Hematopoietic multipotent progenitor cell treated with erythropoietin and hydrocortisone succinate and interleukin-3 and kit ligand, for 17 days (in vitro differentiated cells): ENCODE measurements at places on chromosomes 13 and 19.

- DNase-seq, result no peak
Observed at GRCh38 chr13:113452466-113452865, 822 bp downstream of the ADPRHL1 start.

DNA sequence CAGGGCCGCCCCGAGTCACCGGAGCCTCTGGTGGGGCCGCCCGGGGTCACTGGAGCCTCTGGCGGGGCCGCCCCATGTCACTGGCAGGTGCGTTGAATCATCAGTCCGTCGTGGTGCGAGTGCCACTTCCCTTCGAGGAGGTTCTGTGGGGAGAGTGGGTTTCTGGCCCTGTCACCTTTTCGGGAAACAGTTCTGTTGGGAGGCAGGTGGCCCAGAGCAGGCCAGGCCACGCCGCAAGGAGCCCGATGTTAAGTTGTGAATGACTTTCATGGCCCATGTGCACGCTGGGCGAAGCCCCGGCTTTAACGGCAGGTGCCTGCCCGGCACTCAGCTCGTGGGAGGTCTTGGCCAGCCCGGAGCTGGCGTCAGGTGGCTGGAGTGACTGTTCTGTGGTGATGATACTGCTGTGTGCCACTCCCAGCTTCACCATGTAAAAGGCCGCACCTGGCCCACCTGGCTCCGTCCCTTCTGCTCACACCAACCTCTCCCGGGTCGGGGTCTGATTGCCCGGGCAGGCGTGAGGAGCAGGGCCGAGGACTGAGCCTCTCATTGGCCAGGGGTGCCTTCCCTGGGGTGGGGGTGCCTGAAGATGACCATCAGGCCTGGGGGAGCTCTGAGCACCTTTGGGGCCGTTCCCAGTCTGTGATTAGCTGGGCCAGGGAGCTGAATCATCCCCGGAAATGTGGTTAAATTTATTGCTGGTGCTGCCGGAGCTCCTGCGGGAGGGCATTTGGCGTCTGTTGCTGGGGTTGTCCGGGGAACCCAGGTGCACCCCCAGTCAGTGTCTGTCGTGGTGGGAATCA lies 29.2 kb downstream of the CSNK1G2 start:
- no peak for DNase-seq

- no peak for DNase-seq
Observed at GRCh38 chr19:56678205-56678604, 6.6 kb upstream of the ZNF835 start.

- DNase-seq, result no peak
Observed at GRCh38 chr19:10983026-10983425, 22.2 kb downstream of the SMARCA4 start.

DNA sequence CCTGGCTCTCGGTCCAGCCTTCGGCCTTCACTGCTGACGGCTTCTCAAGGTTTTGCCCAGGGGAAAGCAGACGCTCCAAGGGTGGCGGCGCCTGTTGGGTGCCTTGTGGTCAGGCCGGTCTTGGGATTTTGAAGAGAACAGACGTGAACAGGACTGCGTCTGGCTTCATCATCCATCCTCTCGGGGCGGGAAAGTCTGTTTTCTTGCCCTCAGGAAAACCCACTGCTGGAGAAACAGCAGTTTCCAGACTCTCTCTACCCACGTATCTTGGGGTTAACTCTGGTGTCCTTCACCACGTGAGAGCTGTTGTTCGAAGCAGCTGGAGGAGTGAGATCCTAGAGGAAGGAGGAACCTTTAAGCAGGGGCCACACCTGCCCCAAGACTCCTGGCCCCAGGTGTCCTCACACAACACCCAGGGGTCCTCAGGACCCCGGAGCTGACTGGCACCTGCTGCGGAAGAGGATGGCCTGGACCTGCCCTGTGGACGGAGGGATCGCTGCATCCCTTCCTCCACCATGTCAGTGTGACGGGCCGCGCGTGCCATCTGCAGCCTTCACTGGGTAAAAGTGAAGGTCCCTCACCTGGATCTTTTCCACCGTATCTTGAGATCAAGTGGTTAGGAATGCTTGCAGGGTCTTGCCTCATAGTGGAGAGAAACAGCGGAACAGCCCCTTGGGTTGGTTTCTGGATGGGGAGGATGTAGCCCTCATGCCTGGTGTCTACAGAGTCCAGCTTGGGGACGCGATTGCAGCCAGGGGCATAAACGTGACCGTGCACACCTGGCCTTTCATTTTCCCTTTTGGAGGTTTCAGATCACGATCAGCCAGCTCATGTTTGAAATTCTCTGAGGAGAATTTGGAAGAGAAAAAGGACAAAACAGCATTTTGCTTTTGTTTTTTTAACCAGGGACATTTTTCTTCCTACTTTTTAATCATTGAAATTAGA lies 69.5 kb upstream of the MCF2L start:
- DNase-seq, result no peak

- DNase-seq, result peak; percentile 70
Observed at GRCh38 chr19:55452749-55453346, 8.6 kb downstream of the ISOC2 start.

GRCh38 chr19:27905074-27905473 lies 1307.9 kb downstream of the UQCRFS1 start:
- no peak for DNase-seq

- DNase-seq, result no peak
Observed at GRCh38 chr13:112983428-112984196, 14.6 kb downstream of the MCF2L start.

DNA sequence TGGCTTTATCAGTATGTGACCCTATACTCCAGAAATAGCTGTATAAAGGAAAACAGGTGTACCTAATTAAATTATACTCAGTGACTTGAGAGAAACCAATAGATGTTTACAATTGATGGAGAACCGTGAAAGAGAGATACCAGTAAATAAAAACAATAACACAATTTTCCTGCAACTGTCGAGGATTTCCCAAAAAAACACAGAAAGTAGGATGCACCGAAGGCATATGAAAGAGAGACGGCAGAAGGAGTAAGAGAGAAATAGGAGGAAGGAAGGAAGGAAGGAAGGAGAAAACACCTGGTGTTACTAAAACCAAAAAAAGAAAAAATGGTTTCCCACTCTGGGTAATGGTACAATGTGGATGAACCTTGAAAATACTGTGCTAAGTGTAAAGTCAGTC lies 6.8 kb upstream of the ZNF229 start:
- no peak for DNase-seq

- no peak for DNase-seq
Observed at GRCh38 chr19:867301-867793, 7.9 kb downstream of the CFD start.

DNA sequence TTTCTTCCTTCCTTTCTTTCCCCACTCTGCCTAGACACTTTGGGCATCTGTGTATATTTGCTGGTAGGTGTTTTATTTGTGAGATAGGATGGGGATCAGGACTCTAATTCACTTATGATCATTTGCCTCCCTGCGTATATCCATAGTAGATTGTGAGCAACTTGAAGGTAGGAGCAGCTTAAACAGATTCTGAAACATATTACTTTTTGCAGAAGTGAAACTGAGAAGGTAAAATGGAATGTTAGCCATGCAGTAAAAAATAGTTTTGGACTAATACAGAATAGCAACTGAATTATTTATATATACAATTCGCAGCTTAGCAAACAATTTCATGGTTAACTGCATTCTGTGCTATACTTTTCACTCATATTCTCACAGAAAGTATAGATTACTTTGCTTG lies 38.7 kb downstream of the RNF6 start:
- DNase-seq, result no peak

- no peak for DNase-seq
Observed at GRCh38 chr13:106184790-106185189, 350.7 kb downstream of the EFNB2 start.

DNA sequence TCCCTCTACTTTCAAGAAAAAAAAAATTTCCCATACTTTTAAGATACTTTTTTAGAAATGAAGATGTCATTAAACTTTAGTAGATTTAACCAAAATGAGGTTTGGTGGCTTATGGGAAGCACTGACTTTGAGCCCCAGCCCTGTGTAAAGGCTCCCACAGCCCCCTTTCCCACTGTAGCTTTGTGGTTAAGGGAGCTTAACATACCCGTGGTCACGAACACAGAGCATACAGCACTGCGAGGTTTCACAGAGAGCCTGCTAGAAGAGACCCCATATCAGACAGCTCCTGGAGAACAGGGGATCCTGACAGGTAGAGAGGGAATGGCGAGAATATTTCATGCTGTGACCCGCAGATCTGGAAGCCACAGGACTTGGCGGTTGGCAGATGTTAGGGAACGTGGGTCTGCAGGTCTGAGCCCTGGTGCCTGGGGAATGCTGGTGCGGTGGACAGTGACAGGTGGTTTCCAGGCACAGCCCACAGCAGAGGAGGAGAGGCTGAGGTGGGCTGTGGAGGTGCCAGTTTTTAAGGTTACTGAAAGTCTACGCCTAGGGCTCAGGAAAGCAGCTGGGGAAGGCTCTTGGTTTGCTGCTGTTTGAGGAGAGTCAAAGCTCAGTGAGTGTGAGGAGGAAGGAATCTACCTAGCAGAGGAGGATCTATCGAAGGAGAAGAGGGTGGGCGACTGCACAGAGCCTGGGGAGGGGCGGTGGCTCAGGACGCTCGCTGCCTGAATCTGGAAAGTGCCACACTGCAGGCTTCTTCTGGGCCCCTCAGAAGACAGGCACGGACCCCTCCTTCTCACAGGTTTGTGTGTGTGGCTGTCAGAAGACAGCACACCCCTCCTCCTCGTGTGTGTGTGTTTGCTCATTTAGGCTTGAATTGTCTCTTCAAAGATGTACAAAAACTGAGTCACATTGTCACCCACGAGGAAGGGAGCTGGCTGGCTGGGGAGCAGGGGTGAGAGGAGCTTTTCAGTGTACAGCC lies 49.9 kb downstream of the SLC7A9 start:
- DNase-seq, result no peak

DNA sequence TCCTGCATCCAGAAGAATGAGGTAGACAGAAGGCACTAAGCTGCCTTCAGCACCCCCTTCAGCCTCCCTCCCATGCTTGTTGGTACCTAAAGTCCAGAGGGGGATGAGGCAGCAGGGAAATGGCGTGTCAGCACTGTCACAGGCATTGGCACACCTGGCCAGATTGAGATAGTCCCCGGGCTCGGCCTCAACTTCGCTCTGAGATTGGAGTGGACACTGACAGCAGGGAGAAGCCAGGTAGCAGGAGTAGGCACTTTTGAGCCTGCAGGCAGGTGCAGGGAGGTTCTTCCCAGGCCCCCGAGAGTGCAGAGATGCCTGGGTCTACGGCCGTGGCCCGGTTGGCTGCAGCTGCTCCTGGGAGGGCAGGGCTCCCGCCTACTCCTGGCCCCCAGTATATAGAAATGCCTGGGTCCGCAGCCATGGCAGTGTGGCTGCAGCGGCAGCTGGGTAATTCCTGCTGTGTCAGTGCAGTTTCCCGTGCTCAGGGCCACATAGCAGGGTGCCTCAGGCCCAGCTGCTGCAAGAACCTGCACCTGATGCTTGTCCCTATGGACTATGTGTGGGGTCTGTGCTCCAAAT lies 160.3 kb downstream of the SLITRK6 start:
- no peak for DNase-seq

- no peak for DNase-seq
Observed at GRCh38 chr13:91174886-91175501, 172.5 kb upstream of the MIR17HG start.
